ENCODE measurements at places on chromosomes 12 and 14.

DNA sequence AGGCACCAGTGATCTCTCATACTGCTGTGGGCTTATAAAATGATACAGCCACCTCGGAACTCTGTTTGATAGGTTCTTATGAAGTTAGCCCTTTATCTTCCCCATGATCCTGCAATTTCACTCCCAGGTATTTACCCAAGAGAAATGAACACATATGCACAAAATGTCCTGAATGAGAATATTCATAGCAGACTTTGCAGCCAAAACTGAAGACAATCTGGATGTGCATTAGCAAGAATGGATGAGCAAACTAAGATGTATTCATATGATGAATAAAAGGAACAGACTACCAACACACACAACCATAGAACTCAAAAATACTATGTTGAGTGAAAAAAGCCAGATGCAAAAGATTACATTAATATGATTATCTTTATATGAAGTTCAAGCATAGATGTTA is 66.7 kb downstream of the KCNA5 start:
- no peak for DNase-seq

GRCh38 chr12:113162102-113163029 is 12.8 kb downstream of the CFAP73 start:
- DNase-seq: no peak

- DNase-seq: no peak
Measured at GRCh38 chr12:132542661-132543060, 52.7 kb downstream of the FBRSL1 start.

GRCh38 chr12:47178014-47178413 is 98.3 kb upstream of the AMIGO2 start:
- no peak for DNase-seq

- DNase-seq: no peak
Measured at GRCh38 chr14:21056520-21057163, 980 bp upstream of the RNASE8 start.

- DNase-seq: peak; percentile 85
Measured at GRCh38 chr12:99131751-99132199, 486.7 kb downstream of the APAF1 start.
